ENCODE measurements at places on chromosomes 7 and 10.

DNA sequence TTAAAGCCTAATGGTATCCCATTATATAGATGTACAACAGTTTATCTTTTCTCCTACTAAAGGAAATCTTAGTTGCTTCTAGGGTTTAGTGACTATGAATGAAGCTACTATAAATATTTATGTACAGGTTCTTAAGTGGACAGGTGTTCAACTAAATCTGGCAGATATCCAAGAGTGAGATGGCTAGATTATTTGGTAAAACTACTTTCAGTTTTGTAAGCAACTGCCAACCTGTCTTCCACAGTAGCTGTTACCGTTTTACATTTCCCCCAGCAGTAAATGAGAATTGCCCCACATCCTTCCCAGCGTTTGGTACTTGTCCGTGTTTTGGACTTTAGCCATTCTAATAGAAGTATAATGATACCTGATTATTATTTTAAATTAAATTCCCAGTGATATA, 144.9 kb upstream of the MAGI2 start:
- DNase-seq, result no peak

DNA sequence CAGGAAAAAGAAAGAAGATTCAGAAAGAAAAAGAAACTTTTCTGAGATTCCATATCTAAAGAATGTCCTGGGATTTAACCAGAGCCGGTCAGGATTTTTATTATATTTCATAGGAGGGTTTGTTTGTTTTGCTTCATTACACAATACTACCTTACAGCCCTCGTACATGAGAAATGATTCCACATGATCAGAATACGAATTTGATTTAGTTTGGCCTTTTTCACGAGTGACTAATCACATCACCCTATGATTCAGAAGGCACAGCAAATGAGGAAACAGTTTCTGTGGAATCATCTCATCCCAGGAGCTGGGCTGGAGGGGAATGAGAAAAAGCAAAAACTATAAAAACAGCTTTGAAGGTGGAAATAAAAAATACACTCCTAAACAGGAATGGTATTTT, 54.7 kb upstream of the VWC2 start:
- no peak for DNase-seq

GRCh38 chr7:71290452-71290851, 158.5 kb downstream of the GALNT17 start:
- no peak for DNase-seq

- no peak for DNase-seq
These were observed 143.0 kb downstream of the CUBN start for GRCh38 chr10:16986406-16987205.

DNA sequence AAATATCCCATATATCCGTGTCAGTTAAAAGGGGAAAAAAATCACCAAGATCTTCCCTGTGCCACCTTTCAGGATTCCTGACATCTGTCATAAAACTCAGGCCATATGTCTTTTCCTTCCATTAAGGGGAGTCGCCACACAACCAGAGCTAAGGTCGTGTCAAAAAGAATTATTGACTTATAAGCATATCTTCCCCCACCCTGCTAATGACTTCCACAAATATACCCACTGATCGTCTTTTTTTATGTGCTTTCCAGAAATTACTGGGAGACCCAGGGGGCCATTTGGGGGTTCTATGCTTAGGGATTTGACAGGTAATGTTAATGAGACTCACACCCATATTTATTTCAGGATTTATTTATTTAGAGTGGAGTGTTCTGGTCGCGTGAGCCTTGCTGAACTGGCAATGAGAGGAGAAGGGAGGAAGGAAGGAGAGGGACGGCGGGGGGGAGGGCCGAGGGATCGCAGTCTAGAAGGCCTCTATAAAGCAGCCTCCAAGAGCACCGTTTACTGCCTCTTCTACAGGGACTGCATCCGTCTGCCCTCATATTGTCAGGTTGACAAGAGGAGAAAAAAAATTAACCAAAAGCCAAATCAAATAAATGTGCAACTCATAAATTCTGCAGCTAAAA, 135.7 kb upstream of the MGMT start:
- no peak for DNase-seq

DNA sequence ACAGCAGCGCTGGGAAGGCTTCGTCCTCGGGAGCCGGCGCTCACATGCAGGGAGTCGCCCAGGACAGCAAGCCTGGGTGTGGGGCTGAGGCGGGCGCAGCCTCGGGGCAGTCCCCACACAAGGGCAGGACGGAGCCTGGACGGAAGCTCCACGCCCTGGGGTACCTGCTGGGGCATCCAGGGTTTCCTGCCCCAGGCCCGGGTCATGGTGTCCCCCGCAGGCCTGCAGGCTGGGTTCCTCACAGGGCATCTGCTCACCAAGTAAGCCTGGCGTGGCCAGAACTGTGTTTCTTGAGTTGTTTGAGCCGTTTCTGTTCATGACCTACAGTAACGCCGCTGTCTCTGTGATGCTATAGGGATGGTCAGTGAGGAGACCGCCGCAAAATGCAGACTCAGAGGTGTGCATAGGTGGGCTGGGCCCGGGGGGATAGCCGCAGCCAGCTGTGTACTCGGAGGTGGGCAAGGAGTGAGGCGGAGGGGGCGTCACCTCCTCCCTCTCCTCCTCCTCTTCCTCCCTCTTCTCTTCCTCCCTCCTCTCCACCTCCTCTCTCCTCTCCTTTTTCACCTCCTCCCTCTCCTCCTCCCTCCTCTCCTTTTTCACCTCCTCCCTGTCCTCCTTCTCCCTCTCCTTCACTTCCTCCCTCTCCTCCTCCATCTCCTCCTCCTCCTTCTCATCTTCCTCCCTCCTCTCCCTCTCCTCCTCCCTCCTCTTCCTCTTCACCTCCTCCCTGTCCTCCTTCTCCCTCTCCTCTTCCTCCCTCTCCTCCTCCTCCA, 438.9 kb downstream of the DNAJB6 start:
- DNase-seq, result no peak

- DNase-seq, result no peak
These were observed 332.1 kb downstream of the PHTF2 start for GRCh38 chr7:78130446-78131215.

GRCh38 chr7:129779602-129780256, 168.2 kb downstream of the NRF1 start:
- peak; percentile 39 for DNase-seq

DNA sequence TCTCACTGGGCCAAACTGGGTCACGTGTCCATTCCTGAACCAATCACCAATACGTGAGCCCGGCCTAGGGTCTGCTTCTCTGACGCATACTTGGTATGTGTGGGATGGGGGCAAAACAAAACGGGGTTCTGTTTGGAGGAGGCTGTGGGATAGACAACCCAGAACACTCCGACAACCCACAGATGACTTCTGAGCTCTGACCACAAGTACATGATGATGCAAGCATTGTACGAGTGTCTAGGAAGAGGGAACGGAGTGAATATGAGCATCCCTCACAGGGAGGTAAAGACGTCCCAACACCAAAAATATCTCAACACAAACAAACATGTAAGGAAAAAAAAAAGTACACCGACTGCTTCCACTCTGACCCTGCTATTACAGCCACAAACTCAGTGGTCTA, 5.6 kb downstream of the DAGLB start:
- DNase-seq, result no peak

DNA sequence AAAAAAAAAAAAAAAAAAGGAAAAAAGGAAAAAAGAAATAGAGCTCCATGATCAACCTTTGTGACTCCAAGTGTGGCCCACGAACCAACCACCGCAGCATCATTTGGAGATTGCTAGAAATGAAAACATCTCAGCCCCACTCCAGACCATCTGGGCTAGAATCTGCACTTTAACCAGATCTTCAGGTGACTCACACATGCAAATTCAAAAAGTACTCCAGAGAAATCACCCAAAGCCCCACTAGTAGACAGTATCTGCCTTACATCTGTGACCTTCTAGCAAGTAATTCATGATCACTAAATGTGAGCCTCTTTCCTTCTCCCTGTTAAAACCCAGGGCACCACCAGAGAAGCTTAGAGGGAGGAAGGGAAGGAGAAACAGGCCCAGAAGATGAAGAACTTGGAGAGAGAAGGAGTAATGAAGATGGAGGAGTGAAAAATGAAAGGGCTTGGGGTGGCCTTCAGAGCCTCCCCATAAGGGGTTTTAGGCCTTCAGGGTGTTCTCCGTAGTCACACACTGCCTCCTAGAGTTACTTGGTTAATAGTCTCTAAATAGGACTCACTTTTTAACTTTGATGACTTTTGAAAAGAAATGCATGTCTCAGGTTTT, 94.0 kb downstream of the SLC37A3 start:
- peak; percentile 81 for DNase-seq

DNA sequence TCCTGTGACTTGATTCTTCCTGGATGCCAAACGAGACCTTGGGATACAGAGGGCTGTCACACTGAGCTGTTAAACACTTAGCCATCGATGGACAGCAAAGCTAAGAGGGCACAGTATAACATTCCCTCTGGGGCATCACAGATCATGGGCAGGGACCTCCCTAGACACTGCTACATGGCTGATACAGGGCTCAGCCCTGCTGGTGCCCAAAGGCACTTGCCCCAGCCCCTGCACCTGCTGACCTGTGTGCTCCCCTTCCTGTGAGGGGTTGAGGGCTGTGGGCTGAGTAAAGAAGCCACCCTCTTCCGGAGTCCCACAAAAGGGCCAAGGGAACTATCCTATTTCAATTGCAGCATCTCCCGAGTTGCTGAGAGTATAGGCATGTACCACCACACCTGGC, 337.9 kb downstream of the EXOC4 start:
- DNase-seq, result no peak

GRCh38 chr7:151820491-151821105, 56.3 kb downstream of the PRKAG2 start:
- DNase-seq, result no peak

DNA sequence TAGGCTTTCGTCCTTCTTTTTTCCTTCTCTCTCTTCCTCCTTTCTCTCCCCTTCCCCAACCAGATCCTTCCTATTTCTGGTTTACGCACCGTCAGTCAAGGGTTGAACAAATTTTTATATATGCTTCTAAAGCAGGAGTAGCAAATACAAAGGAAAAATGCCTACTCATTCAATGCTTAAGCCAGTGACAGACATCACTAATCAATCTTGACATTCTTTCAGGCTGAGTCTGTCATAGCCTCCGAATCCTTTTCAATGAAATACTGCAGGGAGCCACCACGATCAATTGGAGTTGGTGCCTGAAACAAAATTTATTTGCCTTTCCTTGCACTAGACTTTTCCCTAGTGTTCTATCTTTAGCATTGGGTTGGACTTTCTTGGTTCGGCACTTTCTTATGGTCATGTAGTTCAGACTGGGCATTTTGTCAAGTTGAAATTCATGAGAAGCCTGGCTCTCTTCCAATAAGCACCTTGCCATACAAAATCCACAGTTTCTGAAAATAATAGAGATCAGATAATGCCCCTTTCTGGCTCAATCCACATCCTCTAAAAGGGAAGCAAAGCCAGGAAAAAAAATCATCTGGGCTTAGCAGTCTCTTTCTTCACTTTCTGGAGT, 239.5 kb upstream of the PLXNA4 start:
- no peak for DNase-seq

DNA sequence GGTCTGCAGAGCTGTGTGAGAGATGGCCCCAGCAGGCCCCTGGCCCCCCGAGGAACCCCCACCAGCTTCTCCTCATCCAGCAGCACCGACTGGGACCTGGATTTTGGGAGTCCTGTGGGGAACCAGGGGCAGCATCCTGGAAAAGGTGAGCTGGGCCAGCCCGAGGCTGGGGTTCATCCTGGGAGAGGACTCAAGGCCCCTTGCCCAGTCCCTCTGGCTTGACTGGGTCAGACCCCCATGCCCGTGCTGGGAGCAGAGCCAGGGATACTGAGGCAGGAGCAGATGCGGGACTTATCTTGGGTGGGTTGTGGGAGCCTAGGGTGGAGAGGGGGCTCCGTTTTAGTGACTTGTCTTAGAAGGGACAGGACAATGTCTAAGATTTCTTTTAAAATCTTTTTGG, 47.5 kb downstream of the ZNF467 start:
- DNase-seq, result no peak

DNA sequence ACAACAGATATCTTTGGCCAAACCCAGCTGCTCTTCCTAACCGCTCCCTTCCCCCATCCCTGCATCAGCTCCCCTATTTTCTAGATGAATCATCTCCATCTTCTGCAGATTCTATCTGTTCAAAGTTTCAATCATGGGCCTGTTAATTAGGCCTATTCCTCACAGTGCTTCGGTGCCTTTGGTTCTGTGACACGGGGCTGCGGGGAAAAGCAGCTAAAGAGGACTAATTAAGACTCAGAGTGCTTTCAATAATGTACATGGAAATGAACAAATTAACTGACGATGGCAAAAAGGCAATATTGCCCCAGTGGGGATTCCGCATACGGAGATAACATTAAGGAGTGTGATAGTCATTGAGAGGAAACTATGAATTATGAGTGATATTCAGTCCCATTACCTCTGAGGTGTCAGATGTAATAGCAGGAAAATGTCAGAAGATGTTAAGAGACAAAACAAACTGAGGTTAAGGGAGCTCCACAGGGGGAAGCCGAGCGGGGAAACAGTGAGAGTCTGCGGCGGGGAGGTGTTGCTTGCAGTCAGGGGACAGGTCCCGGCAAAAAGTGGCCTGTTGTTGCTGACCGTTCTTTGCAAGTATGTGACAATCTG, 716.9 kb downstream of the TYW1 start:
- DNase-seq, result no peak

DNA sequence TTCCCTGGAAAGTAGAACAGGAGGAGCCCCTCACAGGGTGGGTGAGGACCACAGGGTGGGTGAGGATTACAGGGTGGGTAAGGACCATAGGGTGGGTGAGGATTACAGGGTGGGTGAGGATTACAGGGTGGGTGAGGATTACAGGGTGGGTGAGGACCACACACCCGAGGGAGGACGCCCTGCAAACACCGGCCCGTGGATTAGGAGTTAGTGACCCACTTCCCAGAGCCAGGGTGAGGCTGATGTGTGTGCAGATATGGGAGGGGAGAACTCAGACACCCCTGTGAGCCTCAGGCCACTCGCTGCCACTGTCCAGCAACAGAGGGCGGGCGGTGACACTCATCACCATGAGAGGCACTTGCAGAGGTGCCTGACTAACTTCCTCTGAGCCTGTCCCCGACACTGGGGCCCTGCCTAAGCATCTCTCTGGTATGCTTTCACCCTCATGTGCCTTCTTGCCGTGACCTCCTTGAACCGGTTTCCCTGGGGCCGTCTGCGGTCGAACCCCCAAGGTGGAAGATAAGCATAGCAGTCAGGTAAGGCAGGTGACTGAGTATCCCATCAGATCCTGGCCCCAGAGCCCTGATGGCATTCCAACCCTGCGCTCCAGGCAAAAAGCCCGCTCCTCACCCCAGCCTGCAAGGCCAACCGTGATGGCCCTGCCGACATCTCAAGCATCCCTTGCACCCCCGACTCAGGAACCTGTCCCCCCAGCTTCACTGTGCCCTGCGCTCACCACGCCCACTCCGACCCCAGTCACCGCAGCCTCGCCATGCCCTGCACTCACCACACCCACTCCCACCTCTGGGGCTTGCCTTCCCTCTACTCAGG, 74.1 kb downstream of the FAM53B start:
- no peak for DNase-seq

GRCh38 chr10:109887776-109888175, 35.5 kb downstream of the XPNPEP1 start:
- no peak for DNase-seq

- DNase-seq, result no peak
These were observed 417 bp downstream of the RFC2 start for GRCh38 chr7:74253835-74254128.

DNA sequence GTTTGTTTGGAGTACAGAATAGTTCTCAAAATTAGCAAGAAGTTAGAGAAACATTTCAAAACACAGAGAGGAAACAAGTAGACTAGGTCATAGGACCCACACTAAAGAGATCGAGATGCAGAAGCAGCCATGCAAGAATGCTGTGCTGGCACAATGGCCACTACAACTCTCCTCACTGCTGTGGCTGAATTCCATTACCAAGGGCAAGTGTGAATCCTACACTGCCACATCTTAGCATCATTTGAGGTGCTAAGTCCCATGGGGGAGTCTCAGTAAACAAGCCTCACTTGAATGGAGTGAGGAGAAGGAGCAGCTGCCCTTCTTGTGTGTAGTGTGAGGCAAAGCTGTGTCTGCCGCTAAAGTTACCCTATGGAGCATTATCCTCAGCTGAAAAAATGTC, 56.7 kb downstream of the PCLO start:
- no peak for DNase-seq

All from bone marrow (tissue), 2 donors.